Omental fat pad (tissue), 4 donors: ENCODE measurements at places on chromosomes 11 and 22.

DNA sequence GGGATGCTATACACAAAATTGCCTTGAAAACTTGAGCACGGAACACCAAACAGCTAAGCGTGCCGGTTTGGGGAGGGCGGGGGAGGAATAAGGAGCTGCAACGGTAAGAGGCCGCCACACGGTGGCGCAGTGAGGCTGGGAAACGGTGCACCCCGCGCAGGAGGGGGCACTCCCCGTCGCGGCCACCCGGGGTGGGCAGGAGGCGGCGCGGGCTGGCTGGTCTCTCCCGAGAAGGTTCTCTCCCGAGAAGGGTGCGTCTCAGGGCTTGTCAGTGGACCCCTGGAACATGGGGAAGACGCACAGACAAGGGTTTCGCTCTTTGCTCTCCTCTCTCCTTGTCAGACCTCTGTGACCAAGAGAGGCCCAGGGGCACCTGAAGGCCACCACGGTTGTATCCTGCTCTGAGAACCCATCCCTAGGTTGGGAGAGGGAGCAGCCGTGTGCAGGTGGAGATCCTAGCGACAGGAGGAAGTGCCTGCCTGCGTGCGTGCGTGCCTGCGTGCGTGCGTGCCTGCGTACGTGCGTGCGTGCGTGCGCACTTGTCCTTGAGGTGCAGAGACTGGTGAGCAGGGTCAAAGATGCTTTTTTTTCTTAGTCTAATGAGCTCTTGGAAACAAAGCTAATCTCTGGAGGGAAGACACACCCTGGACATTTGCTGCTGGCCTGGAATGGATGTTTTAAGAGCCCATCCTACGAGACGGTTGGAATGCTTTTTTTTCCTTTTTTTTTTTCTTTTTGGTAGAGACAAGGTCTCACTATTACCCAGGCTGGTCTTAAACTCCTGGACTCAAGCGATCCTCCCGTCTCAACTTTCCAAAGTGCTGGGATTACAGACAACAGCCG is 18.1 kb upstream of the JAM3 start:
- no peak for DNase-seq

- DNase-seq: no peak
These were observed 19.3 kb upstream of the TMEM9B start for GRCh38 chr11:8983552-8983951.

DNA sequence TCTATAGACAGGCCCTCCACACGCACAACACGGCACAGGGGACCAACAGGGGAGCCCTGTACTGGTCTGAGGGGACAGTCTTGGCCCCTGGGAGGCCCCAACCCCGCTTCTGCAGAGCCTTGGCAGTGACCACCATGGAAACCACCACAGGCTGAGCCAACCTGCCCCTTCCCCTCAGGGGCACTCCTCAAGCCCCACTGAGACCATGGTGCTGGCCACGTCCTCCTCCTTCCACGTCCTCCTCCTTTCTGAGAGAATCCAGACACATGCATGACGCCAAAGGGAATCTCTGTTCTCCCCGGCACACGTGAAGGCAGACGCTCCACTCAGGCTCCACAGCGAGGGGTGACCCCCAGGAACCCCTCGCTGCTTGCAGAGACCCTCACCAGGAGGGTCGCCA is 2.7 kb downstream of the BRD1 start:
- no peak for DNase-seq

GRCh38 chr22:20109411-20110358 is 6.2 kb upstream of the RANBP1 start:
- DNase-seq: no peak

GRCh38 chr11:4645974-4646373 is 2.2 kb downstream of the OR51E1 start:
- no peak for DNase-seq

GRCh38 chr11:6737872-6738466 is 33.8 kb downstream of the OR2AG2 start:
- no peak for DNase-seq

DNA sequence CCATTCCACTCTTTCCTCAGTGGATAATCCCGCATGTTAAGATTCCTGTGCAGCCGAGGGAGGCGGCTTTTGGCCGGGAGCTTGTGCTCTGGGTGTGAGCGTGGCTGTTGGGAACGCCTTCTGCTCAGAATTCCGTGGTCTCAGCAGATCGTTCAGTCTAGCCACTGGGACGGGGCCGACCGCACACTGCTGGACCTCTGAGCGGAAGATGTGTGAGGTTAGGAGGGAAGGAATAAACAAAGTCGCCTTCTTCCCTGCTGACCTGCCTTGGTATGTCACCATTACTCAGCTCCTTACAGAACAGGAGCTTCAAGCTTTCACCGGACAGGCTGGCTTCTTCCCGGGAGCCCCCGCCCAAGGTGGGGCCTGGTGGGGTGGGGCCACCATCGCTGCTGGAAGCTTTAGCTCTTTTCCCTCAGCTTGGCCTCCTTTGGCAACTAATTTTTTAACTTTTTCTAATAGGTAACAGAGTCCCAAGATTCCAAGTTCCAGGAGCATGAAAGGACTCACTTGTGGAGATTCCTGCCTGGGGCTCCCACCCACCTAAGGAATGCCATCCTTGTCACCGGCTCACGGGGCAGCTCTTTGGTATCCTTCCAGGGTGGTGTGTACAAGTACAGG is 22.5 kb upstream of the SEPTIN5 start:
- DNase-seq: peak; percentile 13

GRCh38 chr11:112835591-112836255 is 125.5 kb upstream of the NCAM1 start:
- DNase-seq: no peak

- no peak for DNase-seq
These were observed 942.3 kb downstream of the NTM start for GRCh38 chr11:132312701-132313111.

- DNase-seq: no peak
These were observed 369.7 kb downstream of the MN1 start for GRCh38 chr22:27431896-27432295.

DNA sequence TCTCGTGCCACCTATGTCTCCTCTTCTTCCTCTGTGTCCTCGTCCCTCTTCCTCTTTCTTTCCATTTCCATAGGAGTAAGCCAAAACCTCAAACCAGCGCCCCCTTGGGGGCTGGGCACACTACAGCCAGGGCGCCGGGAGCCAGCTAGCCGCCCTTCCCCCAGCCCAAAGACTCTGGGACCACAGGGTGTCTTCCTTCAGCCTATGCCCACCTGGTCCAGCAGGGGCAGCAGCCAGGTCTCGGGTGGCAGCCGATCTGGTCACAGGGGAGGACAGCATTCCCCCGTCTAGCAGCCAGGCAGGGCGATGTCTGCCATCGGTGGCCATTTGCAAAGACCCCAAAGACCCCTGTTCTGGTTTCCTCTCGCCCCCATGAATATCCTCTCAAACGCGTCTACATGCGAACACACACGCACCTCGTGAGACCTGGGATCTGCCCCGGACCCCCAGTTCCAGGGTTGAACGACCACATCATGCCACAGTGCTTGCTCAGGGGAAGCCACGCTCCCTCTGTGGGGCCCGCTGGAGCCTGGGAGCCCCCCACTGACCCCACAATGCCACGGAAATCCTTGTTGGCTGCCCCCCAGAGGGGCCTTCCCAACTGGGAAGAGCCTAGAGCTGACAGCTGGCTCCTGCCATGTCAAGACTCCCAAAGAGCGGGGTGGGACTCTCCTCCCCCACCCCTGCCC is 546.0 kb upstream of the CCDC179 start:
- no peak for DNase-seq

- no peak for DNase-seq
These were observed 41.8 kb downstream of the XKR3 start for GRCh38 chr22:16783453-16783852.

DNA sequence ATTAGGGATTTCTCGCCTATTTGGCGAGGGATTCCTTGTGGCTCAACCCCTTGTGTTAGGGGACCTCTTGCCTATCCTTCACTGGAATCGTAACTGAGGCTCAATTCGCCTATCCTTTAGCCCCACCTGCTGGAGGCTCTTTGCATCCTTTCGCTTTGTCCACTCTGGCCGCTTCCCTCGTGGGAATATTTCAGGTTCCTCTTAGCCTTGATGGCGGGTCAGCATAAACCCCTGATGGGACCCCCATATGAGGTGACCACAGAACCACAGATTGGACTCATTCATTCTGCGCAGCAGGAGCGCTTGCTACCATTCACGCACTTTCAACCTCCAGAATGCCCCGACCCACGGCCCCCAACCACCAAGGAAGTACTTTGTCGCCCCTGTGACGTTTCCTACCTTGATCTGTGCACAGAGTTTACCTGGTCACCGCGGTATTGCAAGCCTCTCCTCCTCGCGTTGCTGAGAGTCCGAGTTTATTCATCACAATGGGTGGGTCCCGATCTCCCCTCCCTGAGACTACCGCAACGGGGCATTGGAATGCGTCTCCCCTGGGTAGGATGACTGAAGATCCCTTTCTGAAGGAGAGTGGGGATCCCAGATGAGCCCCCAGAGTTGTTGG is at the start of gene OR52N2:
TSS of gene OR52N2 (plus strand) at position 425 of the 622 bp plus-strand sequence. CDS start 11,412 bp downstream, outside the sequence.
- peak; percentile 67 for DNase-seq

GRCh38 chr22:30196880-30197336 is 49.7 kb downstream of the LIF start:
- no peak for DNase-seq

- no peak for DNase-seq
These were observed 303.1 kb upstream of the MPPED2 start for GRCh38 chr11:30889143-30889794.

GRCh38 chr11:66762088-66762487 is 33.1 kb upstream of the SPTBN2 start:
- DNase-seq: no peak

GRCh38 chr11:17156283-17156682 is 51.5 kb downstream of the PIK3C2A start:
- DNase-seq: no peak

DNA sequence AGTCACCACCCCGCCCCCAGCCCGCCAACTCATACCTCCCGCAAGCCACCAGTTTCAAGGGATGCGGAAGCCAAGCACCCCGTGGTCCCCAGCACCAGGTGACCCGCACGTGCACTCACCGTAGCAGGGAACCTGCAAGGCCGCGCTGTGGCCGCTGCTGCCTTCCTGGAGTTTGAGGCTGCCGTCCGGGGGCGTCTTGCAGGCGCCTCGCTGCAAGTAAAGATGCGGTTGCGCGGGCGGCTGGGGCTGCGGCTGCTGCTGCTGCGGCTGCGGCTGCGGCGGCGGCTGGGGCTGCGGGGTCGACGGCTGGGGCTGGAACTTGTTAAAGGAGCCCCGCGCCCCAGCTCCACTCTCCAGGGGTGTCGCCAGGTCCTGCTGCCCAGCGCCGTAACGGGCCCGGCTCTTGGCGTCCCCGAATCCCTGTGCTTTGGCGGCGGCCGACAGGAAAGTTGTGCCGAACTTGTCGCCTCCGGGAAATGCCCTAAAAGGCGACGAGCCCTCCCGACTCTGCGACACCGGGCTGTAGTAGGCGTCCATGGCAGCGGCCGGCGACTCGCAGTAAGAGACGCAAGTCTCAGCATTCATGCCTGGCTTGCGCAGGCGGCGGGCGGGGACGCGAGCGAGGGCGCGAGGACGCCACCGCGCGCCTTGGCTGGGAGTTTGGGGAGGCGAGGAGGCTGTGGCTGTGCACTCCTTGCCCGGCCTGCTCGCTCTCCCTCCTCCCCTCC is at the start of gene ALX4:
TSS of gene ALX4 (minus strand) at position 662 of the 728 bp plus-strand sequence. CDS start at position 585, 77 bp downstream.
- DNase-seq: no peak

- peak; percentile 94 for DNase-seq
These were observed 54.1 kb downstream of the WNT11 start for GRCh38 chr11:76152086-76152681.

- DNase-seq: no peak
These were observed 65.4 kb upstream of the ZC3H12C start for GRCh38 chr11:110027627-110028371.

GRCh38 chr11:74318241-74318932 is 6.9 kb upstream of the P4HA3 start:
- DNase-seq: no peak

DNA sequence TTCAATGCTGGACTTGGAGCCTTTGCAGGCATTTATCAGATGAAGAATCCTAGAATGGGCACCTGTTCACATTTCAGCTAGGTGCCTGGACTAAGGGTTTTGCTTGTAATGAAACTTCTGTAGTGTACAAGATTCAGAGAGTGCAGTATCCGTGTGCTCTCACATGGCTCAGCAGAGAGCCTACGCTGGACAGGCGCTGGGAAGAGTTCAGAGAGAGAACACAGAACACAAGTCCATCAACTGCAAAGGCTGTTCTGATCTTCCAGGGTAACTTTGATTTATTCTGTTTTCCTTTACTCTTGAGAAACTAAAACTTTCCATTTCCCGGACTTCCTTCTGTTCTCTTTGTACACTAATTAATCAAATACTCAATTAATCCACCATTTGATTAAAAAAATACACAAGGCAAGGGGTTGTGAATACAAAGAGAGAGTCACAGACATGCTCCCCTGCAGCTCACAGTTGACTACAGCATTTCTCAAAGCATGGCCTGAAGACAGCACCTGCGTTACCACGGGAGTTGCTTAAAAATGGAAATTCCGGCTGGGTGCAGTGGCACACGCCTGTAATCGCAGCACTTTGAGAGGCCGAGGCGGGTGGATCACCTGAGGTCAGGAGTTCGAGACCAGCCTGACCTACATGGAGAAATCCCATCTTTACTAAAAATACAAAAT is 393.7 kb downstream of the LARGE1 start:
- DNase-seq: no peak

GRCh38 chr11:80239217-80239616 is 798.4 kb upstream of the TENM4 start:
- no peak for DNase-seq

DNA sequence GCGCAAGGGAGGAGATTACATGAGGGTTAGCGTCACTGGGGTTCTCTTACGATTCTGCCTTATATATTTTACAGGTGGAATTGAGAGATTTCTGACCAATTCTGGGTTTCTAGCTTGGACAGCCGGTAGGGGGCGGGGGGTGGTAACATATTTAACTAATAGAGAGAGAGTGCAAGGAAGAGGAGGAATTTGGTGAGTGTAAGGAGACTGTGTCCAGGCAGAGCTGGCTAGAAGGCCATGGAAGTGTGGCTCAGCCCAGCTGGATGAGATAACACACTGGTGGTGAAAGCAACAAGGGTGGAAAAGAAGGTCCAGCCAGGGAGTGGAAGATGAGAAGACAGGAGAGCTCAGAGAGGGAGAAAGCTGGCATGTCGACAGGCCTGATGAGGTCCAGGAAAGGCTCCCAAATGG is 56.5 kb downstream of the ST3GAL4 start:
- no peak for DNase-seq

GRCh38 chr11:34064291-34064690 is 12.8 kb downstream of the CAPRIN1 start:
- DNase-seq: no peak

DNA sequence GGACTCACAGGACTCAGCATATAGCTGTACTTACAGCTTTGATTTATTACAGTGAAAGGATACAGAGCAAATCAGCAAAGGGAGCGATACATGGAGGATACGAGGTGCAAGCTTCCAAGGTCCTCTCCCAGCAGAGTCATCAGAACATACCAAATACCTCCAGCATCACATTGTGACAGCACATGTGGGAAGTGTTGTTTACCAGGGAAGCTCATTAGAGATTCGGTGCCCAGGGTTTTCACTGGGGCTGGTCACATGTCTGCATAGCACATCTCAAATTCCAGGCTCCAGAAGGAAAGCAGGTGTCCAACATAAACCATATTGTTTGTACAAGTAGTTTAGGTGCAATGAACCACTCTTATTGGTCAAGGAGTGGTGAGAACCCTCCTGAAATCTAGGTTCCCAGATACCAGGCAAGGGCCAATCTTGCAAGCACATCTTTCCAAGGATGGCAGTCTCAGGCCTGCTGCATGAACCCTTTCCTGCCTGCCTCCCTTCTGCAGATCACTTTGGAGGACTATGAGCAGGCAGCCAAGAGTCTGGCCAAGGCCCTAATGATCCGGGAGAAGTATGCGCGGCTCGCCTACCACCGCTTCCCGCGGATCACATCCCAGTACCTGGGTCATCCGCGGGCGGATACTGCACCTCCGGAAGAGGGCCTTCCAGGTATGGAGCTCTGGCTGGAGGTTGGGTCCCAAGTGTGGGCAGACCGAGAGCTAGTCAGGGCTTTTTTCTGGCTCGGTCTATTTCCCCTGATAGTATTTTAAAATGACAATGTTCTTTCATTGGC is 26.7 kb downstream of the AMPD3 start:
- DNase-seq: no peak
